ENCODE measurements at places on chromosomes 6 and 20.

- DNase-seq = no peak
Observed at GRCh38 chr20:9211016-9211760, 142.3 kb downstream of the PLCB4 start.

- DNase-seq = no peak
Observed at GRCh38 chr6:1187293-1188131, 124.4 kb upstream of the FOXQ1 start.

DNA sequence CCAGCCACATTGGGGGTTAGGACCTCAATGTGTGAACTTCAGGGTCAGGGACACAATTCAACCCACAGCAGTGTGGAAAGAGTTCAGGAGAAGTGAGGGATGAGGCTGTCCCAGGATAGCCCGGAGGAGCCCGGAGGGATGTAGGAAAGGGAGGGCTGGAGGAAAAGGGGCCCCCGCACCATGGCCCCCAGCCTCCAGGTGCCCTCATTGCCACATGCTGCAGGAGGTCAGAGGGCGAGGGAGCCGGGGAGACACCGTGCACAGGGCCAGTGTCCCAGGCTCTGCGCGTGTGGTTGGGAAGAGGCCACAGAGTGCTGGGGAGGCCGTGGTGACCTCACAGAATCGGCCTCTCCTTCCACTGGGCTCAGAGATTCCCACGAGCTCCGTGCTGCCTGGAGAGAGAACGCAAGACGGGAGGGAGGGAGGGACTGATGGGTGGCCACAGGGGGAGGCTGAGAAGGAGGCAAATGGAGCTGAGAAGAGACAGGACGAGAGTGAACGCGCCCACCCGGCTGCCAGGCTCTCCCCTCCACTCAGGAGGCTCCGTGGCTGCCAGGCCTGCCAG, 215.1 kb downstream of the DLL1 start:
- no peak for DNase-seq

DNA sequence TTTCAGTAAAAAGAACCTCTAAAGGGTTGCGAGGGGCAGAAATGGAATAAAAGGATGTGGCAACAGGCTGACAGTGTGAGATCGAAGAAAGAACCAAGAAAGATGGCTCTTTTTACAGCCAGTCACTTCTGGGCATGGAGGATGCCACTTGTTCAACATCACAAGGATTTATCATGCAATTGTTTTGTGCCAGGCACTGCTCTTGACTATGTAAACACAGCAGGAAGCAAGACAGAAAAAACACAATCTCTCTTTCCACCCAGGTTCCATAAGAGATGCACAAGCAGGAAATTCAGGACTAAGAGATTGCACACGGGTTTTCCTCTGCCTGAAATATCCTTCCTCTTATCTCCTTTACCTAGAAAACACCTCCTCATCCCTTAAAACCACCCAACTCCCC, 38.0 kb downstream of the FOXA2 start:
- no peak for DNase-seq

- DNase-seq = no peak
Observed at GRCh38 chr6:13678255-13678983, 33.2 kb downstream of the RANBP9 start.

DNA sequence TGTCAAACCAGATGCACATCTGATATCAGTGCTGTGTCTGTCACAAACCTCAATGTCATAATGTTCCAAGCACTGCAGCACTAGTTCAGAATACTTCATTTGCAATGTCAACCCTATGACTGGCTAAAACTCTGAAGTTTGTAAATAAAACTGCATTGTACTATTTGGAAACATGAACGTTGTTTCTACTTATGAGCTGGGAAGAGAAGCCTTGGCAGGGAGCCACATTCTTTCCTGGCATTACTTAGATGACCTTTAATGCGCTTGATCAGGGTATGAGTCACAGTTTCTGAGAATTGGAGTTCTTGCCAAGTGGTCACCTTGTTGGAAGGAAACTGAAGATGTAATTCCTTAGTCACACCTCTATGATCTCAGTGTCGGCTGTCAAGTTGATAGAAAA, 664.8 kb upstream of the MMS22L start:
- no peak for DNase-seq

- no peak for DNase-seq
Observed at GRCh38 chr6:29663300-29664042, 6.6 kb downstream of the MOG start.

GRCh38 chr20:45100563-45101245, at the start of gene KCNS1:
Gene KCNS1, minus strand, starts transcription at chr20:45101127. Its CDS starts 1,891 bp downstream, at chr20:45099236.
- no peak for DNase-seq

DNA sequence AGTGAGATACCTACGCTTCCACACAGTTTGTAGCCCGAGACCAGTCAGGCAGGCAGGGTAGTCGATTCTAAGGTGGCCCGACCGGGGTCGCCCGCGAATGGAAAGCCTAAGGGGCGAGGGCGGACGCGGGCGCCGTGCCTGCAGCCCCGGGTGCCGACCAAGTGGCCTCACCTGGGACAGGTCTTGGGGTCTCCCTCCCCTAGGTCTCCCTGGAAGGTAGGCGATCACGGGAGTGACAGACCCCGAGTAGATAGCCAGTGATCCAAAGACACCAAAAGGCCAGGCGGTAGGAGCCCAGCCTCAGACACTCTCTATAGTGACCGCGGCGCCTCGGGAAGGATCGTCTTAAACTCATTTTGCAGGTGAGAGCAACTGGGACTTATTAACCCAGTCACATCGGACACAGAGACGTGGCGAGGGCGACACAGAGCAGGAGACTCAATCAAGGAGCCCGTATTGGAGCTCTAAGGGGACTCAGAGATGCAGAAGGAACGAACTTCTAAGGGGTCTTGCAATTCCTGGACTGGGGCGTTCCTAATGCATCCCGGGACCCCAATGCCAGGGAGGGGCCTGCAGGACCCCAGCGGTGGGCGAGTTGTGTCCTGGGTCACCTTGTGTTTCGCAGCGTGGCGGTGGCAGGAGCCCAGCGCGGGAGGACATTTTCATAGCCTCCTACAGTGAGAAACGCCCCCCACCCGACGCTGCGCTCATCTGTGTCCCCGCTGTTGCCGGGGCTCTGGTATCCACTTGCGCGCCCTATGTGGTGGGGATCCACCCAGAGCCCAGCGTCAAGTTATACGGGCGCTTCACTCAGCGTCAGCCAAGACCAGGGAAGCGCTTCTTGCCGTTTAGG, 2.1 kb upstream of the VSX1 start:
- DNase-seq = no peak

GRCh38 chr6:42506070-42506469, 54.3 kb upstream of the TRERF1 start:
- no peak for DNase-seq

DNA sequence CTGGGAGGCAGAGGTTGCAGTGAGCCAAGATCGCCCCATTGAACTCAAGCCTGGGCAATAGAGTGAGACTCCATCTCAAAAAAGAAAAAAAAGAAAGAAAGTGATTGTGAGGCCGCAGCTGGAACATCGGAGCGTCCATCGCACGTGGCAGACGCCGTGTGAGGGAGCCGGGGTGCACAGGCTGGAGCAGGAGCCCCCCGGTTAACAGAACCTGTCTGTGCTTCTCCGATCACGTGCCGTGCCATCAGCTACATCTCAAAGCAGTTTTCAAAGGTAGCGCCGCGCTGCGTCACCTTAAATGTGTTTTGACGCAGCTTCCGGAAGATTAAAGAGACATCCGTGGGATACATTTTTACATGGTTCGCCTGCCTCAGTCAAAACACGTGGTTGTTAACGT, 138.9 kb downstream of the TAF4 start:
- no peak for DNase-seq

DNA sequence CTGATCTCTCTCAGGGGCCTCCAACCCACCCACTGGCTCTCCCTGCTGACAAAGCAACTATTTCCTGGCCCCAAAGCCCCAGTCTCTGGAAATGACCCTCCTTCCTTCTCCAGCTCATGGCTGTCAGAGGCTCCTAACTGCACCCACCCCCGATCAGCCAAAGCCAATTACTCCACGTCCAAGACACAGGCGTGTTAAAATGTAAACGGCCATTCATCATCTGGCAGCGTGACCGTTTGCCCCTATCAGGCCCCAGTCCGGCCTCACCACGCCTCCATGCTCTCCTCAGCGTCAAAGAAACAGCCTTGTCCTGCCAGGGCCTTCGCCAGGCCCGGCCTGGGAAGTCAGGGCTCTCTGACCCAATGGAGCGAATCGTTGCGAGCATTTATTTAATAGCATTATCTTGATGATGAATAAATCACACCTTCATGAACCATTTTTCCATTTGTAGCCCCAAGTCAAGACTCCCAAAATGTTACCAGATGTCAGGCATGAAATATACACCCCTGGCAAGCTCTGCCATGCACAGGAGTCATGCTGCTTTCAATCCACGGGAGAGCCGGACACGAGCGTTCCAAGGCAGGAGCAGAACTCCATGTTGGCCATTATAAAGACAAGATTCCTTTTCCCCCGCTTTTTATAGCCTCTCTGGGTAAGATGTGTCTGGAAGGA, 17.7 kb downstream of the RIPOR3 start:
- no peak for DNase-seq

- DNase-seq = no peak
Observed at GRCh38 chr6:53301801-53302537, 46.8 kb downstream of the ELOVL5 start.

DNA sequence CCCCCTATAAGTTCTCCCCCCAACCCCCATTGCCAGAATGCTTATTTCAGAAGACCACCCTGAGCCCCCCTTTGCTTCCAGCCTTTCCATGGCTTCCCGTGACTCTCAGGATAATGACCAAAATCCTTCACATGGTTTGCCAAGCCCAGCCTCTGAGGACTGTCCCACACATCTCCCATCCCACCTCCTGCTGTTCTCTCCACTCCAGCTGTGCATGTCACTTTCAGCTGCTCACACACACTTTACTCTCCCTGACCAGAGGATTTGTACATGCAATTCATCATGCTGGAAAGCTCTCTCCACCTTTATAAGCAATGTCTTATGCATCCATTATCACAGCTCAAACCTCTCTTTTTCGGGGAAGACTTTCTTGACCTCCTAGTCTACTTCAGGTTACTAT, 164.2 kb downstream of the PRL start:
- no peak for DNase-seq

DNA sequence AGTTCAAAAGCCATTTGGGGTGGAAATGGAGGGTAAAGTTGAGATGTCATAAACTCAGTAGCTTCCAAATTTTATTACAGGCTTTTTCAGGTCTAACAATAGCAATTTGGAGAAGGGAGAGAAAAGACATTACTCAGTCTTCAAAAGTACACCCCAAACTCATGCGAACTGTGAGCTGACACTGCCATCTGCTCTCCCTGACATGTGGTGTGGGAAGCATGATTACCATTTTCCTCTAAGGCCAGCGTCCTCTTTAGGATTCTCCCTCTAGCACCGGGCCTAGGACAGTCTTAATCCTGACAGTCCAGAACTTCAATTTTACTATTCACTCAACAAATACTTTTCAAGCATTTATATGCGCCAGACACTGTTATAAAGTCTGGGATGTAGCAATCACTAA, 536.0 kb upstream of the JARID2 start:
- DNase-seq = no peak

Data from stimulated activated CD4-positive, alpha-beta T cell treated with anti-CD3 and anti-CD28 coated beads, Interleukin-4, amount 100 ng/mL, for 4 hours (primary cell).